ENCODE measurements at places on chromosomes 4 and X.
A peak's percentile ranks its signal among the peaks of the same experiment; 100 is the strongest.

GRCh38 chrX:39820938-39821708 lies 276.6 kb downstream of the BCOR start:
- no peak for DNase-seq

- no peak for DNase-seq
These were observed 18.1 kb downstream of the FGFRL1 start for GRCh38 chr4:1029529-1029928.

GRCh38 chr4:5462896-5463295 lies 245.5 kb downstream of the EVC2 start:
- DNase-seq = no peak

GRCh38 chr4:176526704-176527103 lies 206.9 kb downstream of the SPCS3 start:
- DNase-seq = no peak

DNA sequence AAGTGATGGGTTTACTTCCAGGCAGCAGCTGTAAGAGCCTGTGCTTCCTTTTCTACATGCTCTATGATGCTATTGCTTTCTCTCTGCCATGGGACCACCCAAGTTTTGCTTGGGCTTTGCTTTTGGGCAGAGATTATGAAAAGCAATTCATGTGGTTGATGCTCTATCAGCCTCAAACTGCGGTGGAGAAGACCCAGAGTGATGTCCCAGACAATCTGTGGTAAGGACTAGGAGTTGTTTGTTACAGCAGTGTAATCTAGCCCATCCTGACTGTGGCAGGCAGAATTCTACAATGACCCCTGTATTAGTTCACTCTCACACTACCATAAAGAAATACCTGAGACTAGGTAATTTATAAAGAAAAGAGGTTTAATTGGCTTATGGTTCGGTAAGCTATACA lies 9.2 kb upstream of the CYTL1 start:
- DNase-seq = no peak

DNA sequence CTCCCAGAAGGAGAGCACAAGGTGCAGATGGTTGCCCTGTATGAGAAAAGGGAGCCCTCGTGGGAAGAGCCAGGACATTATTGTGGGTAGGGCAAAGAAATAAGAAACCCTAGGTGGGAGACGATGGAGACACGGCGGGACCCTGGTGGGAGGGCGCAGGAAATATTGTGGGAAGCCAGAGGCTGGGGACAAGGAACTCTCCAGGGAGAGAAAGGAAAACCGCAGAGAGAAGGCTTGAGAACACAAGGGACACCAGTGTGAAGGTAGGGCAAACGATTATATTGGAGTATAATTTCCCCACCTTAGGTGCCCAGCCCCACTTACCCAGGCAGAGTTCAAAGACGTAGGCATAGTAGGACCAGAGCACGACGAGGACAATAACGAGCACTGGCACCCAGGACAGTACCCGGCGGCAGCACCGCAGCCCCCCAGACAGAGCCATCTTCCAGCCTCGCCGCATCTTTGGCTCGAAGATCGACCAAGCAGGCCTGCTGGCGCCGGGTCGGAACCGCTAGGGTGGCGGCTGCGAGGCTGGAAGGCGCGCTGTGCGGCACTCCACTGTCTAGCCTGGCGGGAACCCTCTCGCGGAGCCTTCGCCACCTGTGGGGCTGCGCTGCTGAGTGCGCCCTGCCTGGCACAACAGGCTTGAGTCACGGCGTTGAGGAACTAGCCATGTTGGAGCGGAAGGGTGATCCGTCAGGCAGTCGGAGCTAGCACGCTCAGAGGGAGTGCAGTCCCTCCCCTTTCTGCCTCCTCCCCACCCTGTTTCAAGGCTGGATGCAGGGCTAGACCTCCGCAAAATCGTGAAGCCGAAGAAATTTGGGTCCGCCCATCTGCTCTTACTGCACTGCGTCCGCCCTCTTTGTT lies at the start of gene ZDHHC15:
TSS of gene ZDHHC15 (minus strand) at position 473 of the 867 bp plus-strand sequence. CDS start at position 460, 13 bp downstream.
- DNase-seq = peak; percentile 4

GRCh38 chrX:112512509-112512908 lies 167.2 kb downstream of the LHFPL1 start:
- no peak for DNase-seq

- DNase-seq = no peak
These were observed 61.3 kb upstream of the MXRA5 start for GRCh38 chrX:3407781-3408180.

- DNase-seq = no peak
These were observed 56.9 kb upstream of the INTU start for GRCh38 chr4:127575888-127576287.

DNA sequence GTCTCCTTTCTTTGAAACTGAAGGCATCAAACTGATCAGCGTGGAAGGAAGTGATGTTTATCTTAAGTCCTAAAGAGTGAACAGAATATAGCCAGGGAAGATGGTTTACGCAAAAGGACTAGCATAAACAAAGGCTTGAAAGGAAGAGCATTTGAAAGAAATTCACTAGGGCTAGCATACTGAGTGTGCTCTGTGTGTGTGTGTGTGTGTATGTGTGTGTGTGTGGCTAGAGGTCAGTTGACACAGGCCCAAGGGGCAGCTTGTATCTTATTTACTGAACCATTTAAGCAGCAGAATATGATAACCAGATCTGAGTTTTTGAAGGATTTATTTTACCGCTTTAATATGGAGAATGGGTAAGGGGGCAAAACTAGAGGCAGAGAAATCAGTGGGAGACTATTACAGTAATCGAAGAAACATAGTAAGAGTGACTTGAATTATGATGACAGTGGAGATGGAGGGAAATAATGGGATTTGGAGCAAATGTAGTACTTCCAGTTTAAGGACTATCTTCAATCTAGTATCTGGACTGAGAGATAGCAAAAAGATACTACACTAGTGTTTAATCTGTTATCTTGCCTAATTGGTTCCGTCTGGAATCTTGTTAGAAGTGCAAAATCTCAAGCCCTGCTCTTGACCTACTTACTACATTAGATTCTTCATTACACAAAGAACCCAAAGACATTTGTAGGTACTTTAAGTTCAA lies 36.9 kb downstream of the CEP44 start:
- no peak for DNase-seq

GRCh38 chrX:42022158-42022557 lies 98.8 kb upstream of the CASK start:
- no peak for DNase-seq

DNA sequence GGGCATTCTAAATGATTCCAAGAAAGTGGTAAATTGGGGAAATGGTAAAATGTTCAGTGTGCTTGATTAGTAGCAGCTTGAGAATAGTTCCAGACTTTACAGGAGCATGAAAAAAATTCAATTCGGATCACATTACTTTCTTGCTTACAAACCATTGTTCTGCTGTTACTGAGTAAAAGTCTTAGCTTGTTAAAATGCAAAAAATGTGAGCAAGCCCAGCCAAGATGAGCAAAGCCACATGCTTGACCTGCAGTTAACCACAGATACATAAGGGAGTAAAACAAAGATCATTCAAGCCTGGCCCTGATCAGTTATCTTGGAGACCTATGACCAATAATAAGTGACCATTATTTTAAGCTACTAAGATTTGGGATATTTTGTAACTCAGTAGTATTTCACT lies 562.9 kb upstream of the MAGEB2 start:
- DNase-seq = no peak

DNA sequence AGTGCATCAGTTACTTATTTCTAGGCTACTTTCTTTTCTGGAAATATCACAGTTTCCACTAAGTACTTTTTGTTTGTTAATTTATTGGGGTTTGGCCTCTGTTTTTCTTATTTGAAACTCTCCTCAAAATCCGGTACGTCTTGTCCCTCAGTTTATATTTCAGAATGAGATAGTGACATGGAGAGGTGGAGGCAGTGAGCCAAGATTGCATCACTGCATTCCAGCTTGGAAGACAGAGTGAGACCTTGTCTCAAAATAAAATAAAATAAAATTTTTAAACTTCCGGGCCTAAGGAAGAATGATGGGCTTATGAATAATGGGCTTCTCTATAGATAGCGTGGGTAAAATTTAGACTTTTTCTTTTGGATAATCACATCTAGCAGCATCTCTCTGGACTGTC lies 567.8 kb downstream of the TRIML1 start:
- no peak for DNase-seq

DNA sequence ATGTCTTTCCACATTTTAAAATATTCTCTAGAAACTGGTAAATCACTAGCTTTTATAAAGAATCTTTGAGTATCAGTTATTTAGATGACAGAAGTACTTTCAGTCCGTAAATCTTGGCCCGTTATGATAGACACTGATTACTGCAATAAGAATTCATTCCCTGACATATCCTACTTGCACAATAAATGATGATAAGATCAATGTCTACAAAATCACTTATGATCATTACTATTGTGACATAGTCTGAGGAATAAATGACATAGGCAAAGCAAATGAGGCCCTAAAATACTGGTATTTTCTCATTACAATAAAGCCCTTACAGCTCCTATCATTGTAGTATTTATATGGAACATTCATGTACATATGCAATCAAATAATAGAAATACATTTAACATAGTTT lies 6.6 kb upstream of the PDCL2 start:
- DNase-seq = no peak

- no peak for DNase-seq
These were observed 1046.5 kb downstream of the FAT4 start for GRCh38 chr4:126361287-126361686.

GRCh38 chrX:54492340-54492739 lies 3.7 kb downstream of the FGD1 start:
- DNase-seq = no peak

- no peak for DNase-seq
These were observed 2185.1 kb upstream of the TENM3 start for GRCh38 chr4:180057891-180058671.

DNA sequence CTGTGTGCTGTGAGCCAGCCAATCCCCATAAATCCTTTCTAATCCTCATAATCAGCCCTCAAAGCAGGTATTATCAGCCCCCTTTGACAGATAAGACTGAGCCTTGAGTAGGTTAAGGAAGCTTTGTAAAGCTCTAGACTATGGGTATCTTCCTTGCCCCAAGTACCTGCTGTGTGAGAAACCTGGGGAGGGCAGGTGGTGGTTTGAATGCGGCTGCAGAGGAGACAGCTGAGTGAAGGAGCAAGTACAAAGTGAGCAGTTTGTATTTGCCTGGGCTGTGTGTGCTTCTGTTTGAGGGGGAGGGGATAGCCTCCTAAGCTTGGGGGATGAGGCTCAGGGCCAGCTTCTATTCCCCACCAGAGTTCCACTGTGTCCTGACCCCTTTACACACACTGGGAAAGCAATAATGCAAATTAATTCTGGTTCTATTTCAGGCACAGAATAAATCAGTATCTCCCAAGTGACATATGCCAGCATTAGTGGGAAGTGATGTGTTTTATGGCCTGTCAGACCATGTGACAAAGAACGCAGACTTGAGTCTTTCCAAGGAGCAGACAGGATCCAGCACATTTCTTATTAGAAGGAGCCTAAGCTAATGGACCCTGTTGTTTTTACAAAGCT lies 63.5 kb downstream of the EVC start:
- DNase-seq = no peak

DNA sequence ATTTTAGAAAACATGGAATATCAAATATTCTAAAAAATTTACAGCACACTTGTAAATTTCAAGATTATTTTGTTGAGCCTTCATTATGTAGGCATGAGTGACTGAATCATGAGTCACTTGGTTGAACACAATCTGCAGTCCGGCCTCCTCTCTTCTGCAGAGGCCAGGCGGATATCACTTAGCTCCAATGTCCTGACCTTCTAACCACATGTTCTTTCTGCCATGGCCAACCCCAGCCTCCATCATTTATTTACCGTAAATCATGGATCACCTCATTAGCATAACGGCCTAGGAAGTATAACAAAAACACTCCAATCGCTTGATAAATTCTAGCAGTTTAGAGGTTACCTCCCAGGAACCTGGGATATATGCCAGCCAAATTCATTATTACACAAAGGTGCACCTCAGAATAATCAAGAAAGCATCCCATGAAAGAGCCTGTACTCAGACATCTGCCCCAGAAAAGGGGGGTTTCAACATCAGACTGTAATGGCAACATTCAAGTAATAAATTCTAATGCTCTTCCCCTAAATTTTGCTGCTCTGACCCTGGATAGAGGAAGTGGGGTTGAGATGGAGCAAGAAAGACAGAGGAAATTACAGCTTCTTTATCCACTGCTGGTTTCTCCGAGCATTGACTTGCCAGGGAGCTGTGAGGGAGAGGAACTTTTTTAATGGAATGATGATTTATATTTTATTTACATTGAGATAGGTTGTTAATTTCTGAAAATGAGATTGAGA lies 2153.6 kb upstream of the AGA start:
- DNase-seq = no peak

DNA sequence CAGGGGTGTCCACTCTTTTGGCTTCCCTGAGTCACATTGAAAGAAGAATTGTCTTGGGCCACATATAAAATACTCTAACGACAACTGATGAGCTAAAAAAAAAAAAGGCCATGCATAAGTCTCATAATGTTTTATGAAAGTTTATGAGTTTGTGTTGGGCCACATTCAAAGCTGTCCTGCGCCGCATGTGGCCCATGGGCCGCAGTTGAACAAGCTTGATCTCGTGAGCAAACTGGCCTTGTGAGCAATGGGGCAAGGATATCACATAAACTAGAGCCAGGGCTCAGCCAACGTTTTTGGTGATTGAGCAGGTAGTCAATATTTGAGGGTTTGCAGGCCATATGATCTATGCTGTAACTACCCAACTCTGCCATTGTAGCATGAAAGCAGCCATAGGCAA lies 44.6 kb upstream of the PHKA2 start:
- no peak for DNase-seq

GRCh38 chr4:152357206-152357605 lies 178.7 kb downstream of the FBXW7 start:
- no peak for DNase-seq

DNA sequence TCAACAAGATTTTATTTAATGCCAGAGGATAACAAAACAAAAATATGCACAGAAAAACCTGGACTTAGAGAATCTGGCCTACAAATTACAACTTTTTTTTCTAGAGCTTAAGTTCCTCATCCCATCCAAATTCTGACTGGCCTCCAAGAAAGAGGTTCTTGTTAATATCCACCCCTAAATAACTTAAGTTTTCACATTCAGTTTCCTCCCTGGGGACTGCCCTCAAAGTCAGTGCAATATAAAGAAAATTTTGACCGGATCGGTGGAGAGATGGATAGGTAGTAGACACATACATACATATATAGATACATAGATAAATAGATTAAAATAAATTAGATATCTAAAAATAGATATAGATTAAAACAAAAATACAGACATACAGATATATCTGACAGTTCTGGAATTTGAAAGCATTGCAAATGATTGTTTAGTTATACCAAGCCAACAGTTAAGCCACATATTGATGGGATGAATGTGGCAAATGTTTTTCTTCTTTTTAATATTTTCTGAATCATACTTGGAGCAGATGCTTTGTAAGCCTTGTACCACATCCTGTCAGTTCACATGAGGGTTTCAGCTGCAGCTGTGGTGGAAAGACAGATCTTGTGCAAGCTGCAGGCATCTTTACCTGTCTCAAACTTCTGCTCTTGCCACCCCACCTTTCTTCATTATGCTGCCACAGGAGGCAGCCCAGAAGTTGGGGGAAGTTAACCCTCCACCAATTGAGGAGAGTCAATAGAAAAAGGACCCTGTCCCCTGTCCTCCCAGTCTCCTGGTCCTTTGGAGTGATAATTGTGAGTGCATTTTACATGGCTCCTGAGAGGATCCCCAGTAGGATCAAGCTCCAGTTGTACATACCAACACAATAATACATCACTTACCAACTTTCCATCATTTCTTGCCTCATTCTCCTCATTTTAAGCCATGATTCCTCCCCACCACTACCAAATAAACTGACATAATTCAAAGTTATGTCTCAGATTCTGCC lies 58.5 kb upstream of the PRDM8 start:
- DNase-seq = no peak

- no peak for DNase-seq
These were observed 9.6 kb downstream of the RHOH start for GRCh38 chr4:40206426-40206825.

- no peak for DNase-seq
These were observed 3.2 kb downstream of the GATA1 start for GRCh38 chrX:48789366-48790220.

All from stimulated activated CD8-positive, alpha-beta memory T cell treated with anti-CD3 and anti-CD28 coated beads, Interleukin-7, amount 100 ng/mL, for 1 hour (primary cell).